Activated T-cell treated with anti-CD3 and anti-CD28 coated beads, Interleukin-2, amount 50 U/mL, for 1 hour (primary cell): ENCODE measurements at places on chromosomes 6 and 20.

- no peak for DNase-seq
Measured at GRCh38 chr6:37546141-37546871, 46.6 kb upstream of the CCDC167 start.

DNA sequence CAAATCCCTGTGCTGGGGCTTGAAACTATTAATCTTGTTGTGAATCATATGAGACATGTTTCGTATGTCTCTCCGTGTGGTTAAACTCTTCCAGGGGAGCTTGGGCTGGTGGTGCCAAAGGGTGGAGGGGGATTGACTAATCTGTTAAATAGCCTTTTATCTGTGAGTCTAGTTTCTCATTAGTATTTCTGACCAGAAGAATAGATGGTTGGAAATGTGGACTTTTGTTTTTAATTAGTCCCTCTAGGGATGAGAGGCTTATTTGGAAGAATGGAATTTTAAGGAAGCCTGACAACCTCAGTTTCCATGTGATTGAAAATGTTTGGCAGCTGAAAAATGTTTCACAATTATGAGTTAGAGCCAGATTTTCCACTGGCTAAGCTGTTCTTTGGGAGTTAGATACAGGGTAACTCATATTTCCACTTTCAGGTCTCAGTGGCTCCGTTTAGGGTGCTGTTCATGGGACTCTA, 117.3 kb downstream of the BCKDHB start:
- no peak for DNase-seq

- DNase-seq = no peak
Measured at GRCh38 chr20:50673466-50674137, 17.7 kb downstream of the RIPOR3 start.

DNA sequence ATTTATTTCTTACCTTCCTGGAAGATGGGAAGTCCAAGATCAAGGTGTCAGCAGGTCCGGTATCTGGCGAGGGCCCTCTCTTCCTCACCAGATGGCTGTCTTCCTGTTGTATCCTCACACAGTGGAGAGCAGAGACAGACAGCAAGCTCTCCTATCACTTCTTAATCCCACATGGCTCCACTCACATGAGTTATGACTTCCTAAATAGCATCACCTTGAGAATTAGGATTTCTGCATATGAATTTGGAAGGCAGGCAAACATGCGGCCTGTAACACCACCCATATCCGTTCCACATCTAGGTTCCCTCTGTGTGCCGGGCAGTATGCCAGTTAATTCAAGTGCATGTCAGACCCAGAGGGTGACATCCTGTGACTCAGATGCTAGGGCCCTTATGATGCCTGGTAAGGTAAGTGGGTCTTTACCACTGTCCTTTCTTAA, 2.1 kb downstream of the RAET1E start:
- peak; percentile 28 for DNase-seq

GRCh38 chr6:167572106-167572505, 247.2 kb downstream of the TTLL2 start:
- DNase-seq = no peak

- no peak for DNase-seq
Measured at GRCh38 chr6:128233531-128233930, 286.9 kb downstream of the PTPRK start.

- no peak for DNase-seq
Measured at GRCh38 chr6:167861424-167861823, 34.7 kb downstream of the AFDN start.

DNA sequence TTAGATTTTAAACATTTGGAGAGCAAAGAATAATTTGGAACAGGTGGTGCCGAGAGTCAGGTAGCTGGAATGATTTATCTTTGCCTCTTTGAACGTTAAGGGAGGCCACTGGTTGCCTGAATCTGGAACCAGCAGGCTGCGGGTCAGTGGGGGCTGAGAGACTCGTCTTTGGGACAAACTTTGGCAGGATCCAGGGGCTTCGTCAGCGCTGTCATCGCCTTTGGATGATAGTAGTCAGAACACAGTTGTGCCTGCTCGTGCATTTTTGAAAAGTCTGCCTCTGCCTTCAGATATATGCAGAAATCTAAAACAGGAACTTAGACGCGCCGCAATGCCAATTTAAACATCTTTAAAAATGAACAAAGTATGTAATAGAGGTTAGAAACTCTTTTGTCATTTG, 5.0 kb downstream of the EYA2 start:
- no peak for DNase-seq
